Neural cell (in vitro differentiated cells): ENCODE measurements at places on chromosomes 3 and 15. TPM values are rescaled to one million over a fixed set of nuclear protein-coding genes. Genes with fewer than 3 reads are reported as not detected.

Gene LPCAT4
- 76.7 and 93.3 TPM in 2 replicates for polyA plus RNA-seq

Gene PAQR9
- polyA plus RNA-seq: 0.24 and 0.28 TPM in 2 replicates

Gene CFAP20DC
- polyA plus RNA-seq: not detected in 2 replicates

Gene SV2B
- polyA plus RNA-seq: 0.38 and 0.68 TPM in 2 replicates

Gene NFKBIZ
- polyA plus RNA-seq: 0.84 and 1.8 TPM in 2 replicates

Gene IMPG2
- 5.2 and 6.3 TPM in 2 replicates for polyA plus RNA-seq

Gene MTFMT
- polyA plus RNA-seq: 14.4 and 21.3 TPM in 2 replicates

Gene ACKR2
- polyA plus RNA-seq: not detected in 2 replicates

Gene CIP2A
- polyA plus RNA-seq: 29.3 and 32.0 TPM in 2 replicates

Gene PLOD2
- 2.9 and 5.6 TPM in 2 replicates for polyA plus RNA-seq

Gene CFAP92
- polyA plus RNA-seq: 0.69 and 1.6 TPM in 2 replicates

Gene FEZF2
- polyA plus RNA-seq: 0.47 TPM in 1 of 2 replicates, not detected in the other

Gene ABHD6
- 34.0 and 38.9 TPM in 2 replicates for polyA plus RNA-seq

Gene BCL6
- polyA plus RNA-seq: 4.3 and 5.2 TPM in 2 replicates

Gene TIGIT
- 1.1 and 1.8 TPM in 2 replicates for polyA plus RNA-seq

Gene ZNF80
- 0.17 TPM in 1 of 2 replicates, not detected in the other for polyA plus RNA-seq

Gene GUCA1C
- polyA plus RNA-seq: not detected in 2 replicates

Gene SCAANT1
- not detected in 2 replicates for polyA plus RNA-seq

Gene CCNB2
- 4.4 and 6.4 TPM in 2 replicates for polyA plus RNA-seq

Gene XYLB
- 0.50 and 1.8 TPM in 2 replicates for polyA plus RNA-seq

Gene ATP13A5
- 0.28 TPM in 1 of 2 replicates, not detected in the other for polyA plus RNA-seq

Gene MOBP
- not detected in 2 replicates for polyA plus RNA-seq

Gene SAMMSON
- not detected in 2 replicates for polyA plus RNA-seq

Gene LRRFIP2
- polyA plus RNA-seq: 131 and 143 TPM in 2 replicates

Gene CHDH
- 0.06 and 0.17 TPM in 2 replicates for polyA plus RNA-seq

Gene SATB1
- polyA plus RNA-seq: 16.0 and 16.9 TPM in 2 replicates

Gene LAMB2
- 2.0 and 15.9 TPM in 2 replicates for polyA plus RNA-seq
